ENCODE measurements at places on chromosomes 4 and X. TPM values are rescaled to one million over a fixed set of nuclear protein-coding genes. Genes with fewer than 3 reads are reported as not detected.

DNA sequence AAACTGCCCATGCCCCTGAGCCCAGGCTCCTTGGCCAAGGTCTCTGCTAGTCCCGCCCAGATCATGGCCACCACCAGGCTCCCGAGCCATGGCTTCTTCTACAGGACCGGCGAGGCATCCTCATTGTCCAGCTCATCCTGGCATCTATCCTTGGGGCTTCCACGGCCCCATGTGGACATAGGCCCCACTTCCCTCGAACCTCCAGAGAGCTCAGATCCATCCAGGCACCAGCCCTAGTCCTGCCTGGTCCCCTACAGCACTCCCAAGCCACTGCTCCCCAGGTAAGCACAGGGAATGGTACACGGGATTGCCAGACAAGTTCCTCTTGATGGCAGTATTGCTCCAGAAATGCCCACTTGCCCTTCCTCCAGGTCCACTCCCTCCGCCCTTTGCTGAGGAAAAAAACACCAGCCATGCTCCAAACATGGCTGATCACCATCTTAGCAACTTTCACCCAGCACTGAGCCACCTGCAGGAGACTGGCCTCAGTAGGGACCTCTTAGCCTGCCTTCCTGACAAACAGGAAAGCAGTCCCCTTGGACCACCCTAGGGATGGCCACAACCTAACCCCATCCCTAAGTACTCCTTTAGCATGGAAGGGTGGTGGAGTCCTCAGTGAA lies 272.1 kb upstream of the AGTR2 start:
- DNase-seq, result no peak

GRCh38 chr4:163554870-163555465 lies 60.5 kb downstream of the TMA16 start:
- DNase-seq, result no peak

- no peak for DNase-seq
Measured at GRCh38 chr4:78962597-78963115, 23.4 kb upstream of the PAQR3 start.

GRCh38 chr4:176469546-176469945 lies 149.8 kb downstream of the SPCS3 start:
- DNase-seq, result no peak

- DNase-seq, result no peak
Measured at GRCh38 chr4:56245547-56246232, 141.6 kb downstream of the AASDH start.

GRCh38 chr4:112736718-112737135 lies 99.8 kb downstream of the LARP7 start:
- no peak for DNase-seq

- DNase-seq, result no peak
Measured at GRCh38 chr4:52617336-52618020, 41.6 kb downstream of the USP46 start.

SASH3 gene
- polyA plus RNA-seq, result 2.8 TPM

KLB gene
- 0.51 TPM for polyA plus RNA-seq

ZNF630 gene
- 2.2 TPM for polyA plus RNA-seq

Measured in left lung (tissue), 14 donors.